ENCODE measurements at places on chromosomes 11 and 22.

GRCh38 chr11:68314203-68315170 is 2.1 kb downstream of the LRP5 start:
- no peaks in the 10 kb centered on the region for H3K27me3 ChIP-seq
- H3K27ac ChIP-seq = peak overlapping the region; percentile 53
- peaks cover 53% of the 10 kb centered on the region for H3K4me1 ChIP-seq
- peaks cover 10% of the 10 kb centered on the region for H3K36me3 ChIP-seq
- peak overlapping the region; percentile 91 for H3K4me3 ChIP-seq

DNA sequence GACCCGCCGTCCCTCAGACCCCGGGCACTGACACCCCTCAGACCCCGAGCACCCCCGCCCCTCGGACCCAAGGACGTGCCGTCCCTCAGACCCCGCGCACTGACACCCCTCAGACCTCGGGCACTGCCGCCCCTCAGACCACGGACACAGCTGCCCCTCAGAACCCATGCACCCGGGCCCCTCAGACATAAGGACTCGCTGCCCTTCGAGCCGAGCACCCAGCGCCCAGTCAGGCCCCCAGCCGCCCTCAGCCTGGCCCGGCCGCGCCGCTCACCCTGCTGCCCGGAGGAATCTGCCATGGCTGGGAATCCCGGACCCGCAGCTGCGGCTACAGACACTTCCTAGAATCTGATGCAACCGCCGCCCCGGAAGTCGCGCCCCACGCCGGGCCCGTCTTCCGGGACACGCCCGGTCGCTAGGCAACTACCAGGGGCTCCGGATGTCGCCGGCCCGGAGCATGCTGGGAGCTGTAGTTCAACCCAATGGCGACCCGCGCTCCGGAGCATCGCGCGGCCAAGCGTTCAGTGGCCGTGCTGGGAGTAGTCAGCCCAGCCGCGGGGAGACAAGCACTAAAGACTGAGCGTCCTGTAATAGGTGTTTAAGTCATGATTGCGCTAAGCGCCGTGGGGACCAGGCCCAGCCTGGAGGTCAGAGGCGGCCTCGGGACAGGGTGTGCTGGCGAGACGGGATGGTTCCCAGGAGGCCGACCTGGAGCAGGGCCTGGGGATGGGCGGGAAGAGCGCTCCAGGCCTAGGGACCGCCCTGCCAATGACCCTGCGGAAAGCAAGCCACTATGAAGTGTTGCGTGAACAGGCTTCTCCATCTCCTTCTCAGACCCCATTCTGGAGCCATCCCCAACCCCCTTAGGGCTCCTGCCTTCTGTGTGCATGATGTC is at the start of gene CARS1:
Gene CARS1 (minus strand): TSS at position 355 of the 895 bp plus-strand sequence. CDS start 56 bp downstream, at position 299.
- no peaks in the 10 kb centered on the region for H3K27me3 ChIP-seq
- H3K4me1 ChIP-seq = peaks cover 43% of the 10 kb centered on the region
- peak; percentile 96 for DNase-seq
- peak within 1 kb of the TSS; percentile 90 for H3K27ac ChIP-seq
- H3K36me3 ChIP-seq = peaks cover 20% of the 10 kb centered on the region

GRCh38 chr11:45918331-45918941 is 759 bp upstream of the PEX16 start:
- H3K36me3 ChIP-seq = peaks cover 16% of the 10 kb centered on the region
- H3K4me3 ChIP-seq = peak overlapping the region; percentile 94
- H3K27ac ChIP-seq = peak overlapping the region; percentile 99
- peaks cover 9% of the 10 kb centered on the region for H3K27me3 ChIP-seq
- DNase-seq = peak; percentile 78

DNA sequence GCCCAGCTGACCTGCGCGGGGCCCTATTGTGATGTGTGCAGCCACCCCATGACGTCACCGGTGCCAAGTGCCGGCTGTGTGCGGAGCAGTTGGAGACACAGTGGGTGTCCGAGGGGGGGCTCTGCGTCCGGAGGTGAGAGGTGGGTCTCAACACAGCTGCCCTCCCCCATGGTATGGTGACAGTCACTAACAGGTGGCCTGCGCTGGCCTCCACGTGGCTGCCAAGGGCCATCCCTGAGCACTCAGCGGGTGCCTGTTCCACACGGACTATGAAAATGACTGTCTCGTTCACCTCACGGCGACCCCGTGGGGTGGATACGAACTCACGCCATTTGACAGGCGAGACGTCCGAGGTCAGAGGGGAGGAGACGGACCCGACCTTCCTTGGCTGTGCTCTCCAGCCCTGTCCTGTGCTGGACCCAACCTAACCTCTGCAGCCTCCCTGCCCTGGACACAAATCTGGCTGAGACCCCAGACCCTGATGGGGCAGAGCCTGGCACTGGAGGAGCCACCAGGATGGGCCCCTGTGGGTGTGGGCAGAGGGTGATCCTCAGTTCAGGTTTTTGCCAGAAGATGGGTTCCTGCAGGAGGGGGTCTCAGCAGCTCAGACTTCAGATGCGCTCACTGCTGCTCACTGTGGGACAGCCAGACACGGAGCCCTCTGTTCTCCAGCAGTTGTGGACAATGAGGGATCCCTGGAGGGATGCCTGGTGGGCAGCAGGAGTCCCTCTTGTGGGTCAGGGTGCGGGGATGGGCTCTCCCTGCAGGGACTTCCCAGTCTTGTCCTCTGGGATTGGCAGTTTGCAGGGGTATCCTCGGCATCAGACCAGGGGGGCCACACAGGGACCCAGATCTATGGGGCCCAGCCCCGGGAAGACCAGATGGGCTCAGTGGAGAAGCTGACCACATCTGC is 6.3 kb downstream of the HRAS start:
- peaks cover 2% of the 10 kb centered on the region for H3K36me3 ChIP-seq
- H3K27ac ChIP-seq = no peak overlapping the region
- no peak for DNase-seq
- no peaks in the 10 kb centered on the region for H3K27me3 ChIP-seq
- H3K4me3 ChIP-seq = no peak overlapping the region
- peaks cover 4% of the 10 kb centered on the region for H3K4me1 ChIP-seq

DNA sequence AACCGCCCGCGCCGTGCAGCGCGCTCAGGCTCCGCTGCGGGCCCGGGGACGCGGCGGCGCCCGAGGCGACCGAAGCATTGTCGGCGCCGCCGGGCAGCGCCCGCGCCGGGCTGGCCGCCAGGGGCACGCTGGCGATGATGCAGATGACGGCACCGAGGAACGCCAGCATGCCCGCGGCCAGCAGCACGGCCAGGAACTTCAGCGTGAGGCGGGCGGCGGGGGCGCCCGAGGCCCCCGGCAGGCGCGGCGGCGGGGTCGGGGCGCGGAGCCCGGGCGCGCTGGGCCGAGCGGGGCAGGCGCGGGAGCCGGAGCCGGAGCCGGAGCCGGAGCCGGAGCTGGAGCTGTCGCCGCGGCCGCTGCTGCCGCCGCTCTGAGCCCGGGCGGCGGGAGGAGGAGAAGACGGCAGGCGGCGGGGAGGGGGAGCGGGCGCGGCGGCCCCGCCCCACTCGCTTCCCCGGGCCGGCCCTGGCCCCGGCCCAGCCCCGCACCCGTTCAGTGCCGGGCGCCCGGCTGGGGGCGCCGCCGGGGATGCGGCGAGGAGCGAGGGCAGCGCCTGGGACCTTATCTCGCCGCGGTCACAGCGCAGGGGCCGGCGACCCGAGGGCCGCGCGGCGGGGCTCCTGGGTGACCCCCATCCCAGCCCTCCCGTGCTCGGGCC is at the start of gene NPTXR:
Gene NPTXR (minus strand): TSS at position 372 of the 658 bp plus-strand sequence.
- no peak for DNase-seq
- H3K36me3 ChIP-seq = no peaks in the 10 kb centered on the region
- peak within 1 kb of the TSS; percentile 61 for H3K4me3 ChIP-seq
- H3K4me1 ChIP-seq = peaks cover 7% of the 10 kb centered on the region
- peaks cover 56% of the 10 kb centered on the region for H3K27me3 ChIP-seq

GRCh38 chr11:45470151-45470793 is 184.1 kb upstream of the SYT13 start:
- H3K27ac ChIP-seq = no peak overlapping the region
- H3K36me3 ChIP-seq = no peaks in the 10 kb centered on the region
- no peaks in the 10 kb centered on the region for H3K4me1 ChIP-seq
- no peak overlapping the region for H3K4me3 ChIP-seq
- DNase-seq = no peak

- peaks cover 51% of the 10 kb centered on the region for H3K4me1 ChIP-seq
- no peaks in the 10 kb centered on the region for H3K27me3 ChIP-seq
- peak overlapping the region; percentile 45 for H3K27ac ChIP-seq
- peak overlapping the region; percentile 6 for H3K4me3 ChIP-seq
- peaks cover 68% of the 10 kb centered on the region for H3K36me3 ChIP-seq
Measured at GRCh38 chr11:128453444-128454336, 133.7 kb downstream of the ETS1 start.

- peaks cover 9% of the 10 kb centered on the region for H3K4me1 ChIP-seq
- no peak for DNase-seq
- H3K27me3 ChIP-seq = peaks cover 44% of the 10 kb centered on the region
- H3K36me3 ChIP-seq = no peaks in the 10 kb centered on the region
- no peak overlapping the region for H3K27ac ChIP-seq
- H3K4me3 ChIP-seq = no peak overlapping the region
Measured at GRCh38 chr11:112856133-112856532, 105.1 kb upstream of the NCAM1 start.

DNA sequence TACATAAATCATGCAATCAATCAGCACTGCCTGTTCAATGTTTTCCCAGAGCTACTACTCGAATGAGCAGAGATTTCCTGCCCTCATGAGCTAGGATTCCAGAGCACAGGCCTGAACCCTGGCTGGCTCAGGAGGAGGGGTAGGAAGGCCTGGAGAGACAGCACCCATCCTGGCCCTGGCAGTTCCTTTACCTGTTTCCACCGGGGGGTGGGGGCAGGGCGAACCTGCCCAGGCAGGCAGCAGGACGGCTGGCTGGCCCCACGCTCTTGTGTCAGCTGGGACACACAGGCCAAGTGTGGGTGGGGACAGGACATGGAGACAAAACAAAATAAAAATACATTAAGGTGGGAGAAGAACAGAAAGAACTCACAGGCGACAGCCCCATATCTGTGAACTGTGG is 109.8 kb upstream of the BID start:
- H3K36me3 ChIP-seq = peaks cover 9% of the 10 kb centered on the region
- no peak overlapping the region for H3K4me3 ChIP-seq

DNA sequence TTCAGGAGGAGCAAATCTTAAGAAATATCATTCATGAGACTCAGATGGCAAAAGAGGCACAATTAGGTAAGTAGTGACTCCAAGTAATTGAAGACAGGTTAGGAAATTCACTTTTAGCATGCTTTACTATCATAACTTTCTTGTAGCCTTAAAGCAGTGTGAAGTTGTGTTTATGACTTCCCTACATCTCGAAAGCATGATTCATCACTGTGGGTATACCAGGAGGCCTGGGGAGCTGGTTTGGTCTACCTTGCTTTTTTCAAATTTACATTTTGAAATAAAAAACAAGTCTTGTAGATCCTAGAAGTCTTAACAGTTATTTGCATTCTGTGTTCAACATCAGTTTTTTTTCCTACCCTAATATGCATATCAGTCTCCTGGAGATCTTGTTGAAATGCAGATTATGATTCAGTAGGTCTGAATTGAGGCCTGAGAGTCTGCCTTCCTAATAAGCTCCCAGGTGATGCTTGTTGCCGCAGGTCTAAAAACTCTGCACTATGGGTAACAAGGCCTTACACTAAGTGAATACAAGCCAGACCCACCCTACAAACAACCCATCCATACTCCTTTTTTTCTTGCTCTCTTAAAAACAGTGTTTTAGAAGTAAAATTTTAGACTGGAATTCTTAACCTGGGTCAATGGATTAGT is 41.4 kb downstream of the TTC17 start:
- H3K27ac ChIP-seq = peak overlapping the region; percentile 19
- peaks cover 79% of the 10 kb centered on the region for H3K36me3 ChIP-seq
- H3K27me3 ChIP-seq = no peaks in the 10 kb centered on the region
- DNase-seq = no peak

DNA sequence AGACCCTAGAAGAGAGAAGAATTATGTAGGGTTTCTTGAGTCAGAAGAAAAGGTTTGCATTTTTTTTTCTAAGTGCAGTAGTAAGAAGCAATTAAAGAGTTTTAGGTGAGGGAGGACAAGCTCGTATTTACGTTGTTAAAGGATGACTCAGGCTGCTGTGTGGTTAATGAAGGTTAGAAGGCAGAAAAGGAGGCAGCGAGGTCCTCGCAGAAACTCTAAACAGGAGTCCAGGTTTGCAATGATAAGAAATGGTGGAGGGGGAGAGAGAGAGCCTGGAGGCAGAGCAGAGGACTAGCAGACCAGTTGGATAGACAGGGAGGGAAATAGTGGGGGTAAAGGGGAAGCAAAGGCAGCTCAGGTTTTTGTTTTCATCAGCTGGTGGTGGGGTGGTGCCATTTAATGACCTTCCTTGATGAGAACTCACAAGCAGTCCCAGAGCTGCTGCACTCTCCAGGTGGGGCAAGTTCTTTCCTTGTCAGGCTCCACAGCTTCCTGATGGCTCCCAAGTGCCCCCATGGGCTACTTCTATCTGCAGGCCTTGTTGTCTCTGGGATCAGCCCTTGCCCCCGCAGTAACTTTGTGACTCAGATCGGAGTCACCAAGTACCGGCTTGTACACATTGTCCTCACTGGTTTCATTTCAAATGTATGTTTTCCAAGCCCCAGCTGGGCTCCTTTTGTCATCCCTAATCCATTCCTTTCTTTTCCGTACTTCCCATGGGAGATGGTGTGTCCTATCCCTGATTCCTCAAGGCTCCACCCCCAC is 8.3 kb upstream of the INSC start:
- H3K36me3 ChIP-seq = no peaks in the 10 kb centered on the region
- peaks cover 7% of the 10 kb centered on the region for H3K27me3 ChIP-seq
- no peak for DNase-seq
- H3K4me1 ChIP-seq = peaks cover 4% of the 10 kb centered on the region
- H3K4me3 ChIP-seq = no peak overlapping the region
- H3K27ac ChIP-seq = no peak overlapping the region

GRCh38 chr11:60357771-60358170 is 20.6 kb upstream of the MS4A7 start:
- no peaks in the 10 kb centered on the region for H3K4me1 ChIP-seq
- H3K27ac ChIP-seq = no peak overlapping the region
- no peak overlapping the region for H3K4me3 ChIP-seq
- no peak for DNase-seq
- no peaks in the 10 kb centered on the region for H3K36me3 ChIP-seq

DNA sequence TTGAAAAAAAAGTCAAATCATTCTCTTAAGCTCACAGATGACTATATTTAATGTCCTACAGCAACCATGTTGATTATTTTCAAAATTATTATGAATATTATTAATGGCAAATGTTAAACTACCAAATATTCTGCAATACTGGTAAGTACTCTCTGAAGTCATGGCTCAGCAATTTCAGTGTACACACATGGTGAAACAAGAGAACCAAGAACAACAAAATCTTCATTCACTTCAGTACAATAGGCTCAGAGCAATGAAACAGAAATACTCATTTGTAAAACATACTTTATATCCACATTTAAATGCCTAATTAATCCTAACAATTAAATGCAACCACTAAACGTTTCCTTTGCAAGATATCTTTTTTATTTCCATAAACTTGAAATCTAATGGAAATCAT is 347.2 kb downstream of the TTC28 start:
- H3K27me3 ChIP-seq = peaks cover 8% of the 10 kb centered on the region
- H3K4me1 ChIP-seq = peaks cover 5% of the 10 kb centered on the region
- no peak overlapping the region for H3K4me3 ChIP-seq
- no peak overlapping the region for H3K27ac ChIP-seq

DNA sequence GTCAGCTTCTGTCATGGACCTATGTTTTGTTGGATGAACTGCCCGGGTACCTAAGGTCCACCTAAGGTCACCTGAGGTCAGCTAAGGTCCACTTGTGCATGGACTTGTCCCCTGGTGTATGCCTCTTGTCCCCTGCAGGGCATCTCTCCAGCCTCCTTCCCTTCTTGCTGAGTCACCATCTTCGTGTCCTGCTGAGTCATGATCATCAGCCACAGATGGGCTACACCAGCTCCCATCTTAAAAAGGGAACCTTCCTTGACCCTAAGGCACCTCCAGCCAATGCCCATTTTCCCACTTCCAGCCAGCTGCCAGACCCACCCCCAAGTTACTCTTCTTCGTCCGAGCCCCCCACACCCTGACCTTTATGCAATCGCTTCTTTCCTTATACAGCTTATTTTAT is 544.9 kb downstream of the TBC1D22A start:
- no peaks in the 10 kb centered on the region for H3K36me3 ChIP-seq
- no peaks in the 10 kb centered on the region for H3K27me3 ChIP-seq
- no peak overlapping the region for H3K27ac ChIP-seq
- H3K4me1 ChIP-seq = no peaks in the 10 kb centered on the region
- DNase-seq = no peak

Measured in activated CD8-positive, alpha-beta T cell treated with anti-CD3 and anti-CD28 coated beads, Interleukin-2, amount 10 ng/mL, durations not matched to agents 7 days and 5 days (primary cell).